ENCODE measurements at places on chromosomes 13 and 19. TPM values are rescaled to one million over a fixed set of nuclear protein-coding genes. Genes with fewer than 3 reads are reported as not detected.

The CHMP2A gene
- 171 TPM for total RNA-seq

The NPHS1 gene
- not detected for total RNA-seq

The SCGB2B2 gene
- not detected for total RNA-seq

DNA sequence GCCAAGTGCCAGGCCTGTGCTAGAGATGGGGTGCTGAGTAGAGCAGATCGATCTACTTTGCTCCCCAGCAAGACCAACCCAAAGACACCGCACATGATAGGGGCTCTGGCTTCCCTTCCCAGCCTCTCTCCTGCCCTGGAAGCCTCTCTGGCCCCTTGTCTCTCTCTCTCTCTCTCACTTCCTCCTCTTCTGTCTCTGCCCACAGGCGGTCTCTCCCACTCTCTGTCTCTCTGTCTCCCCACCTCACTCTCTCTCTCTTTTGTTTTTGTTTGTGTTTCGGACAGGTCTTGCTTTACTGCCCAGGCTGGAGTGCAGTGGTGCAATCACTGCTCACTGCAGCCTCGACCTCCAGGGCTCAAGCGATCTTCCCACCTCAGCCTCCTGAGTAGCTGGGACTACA is 1.3 kb downstream of the SELENOV start:
- DNase-seq = no peak

- DNase-seq = no peak
Observed at GRCh38 chr19:48962849-48963165, 2.3 kb upstream of the FTL start.

DNA sequence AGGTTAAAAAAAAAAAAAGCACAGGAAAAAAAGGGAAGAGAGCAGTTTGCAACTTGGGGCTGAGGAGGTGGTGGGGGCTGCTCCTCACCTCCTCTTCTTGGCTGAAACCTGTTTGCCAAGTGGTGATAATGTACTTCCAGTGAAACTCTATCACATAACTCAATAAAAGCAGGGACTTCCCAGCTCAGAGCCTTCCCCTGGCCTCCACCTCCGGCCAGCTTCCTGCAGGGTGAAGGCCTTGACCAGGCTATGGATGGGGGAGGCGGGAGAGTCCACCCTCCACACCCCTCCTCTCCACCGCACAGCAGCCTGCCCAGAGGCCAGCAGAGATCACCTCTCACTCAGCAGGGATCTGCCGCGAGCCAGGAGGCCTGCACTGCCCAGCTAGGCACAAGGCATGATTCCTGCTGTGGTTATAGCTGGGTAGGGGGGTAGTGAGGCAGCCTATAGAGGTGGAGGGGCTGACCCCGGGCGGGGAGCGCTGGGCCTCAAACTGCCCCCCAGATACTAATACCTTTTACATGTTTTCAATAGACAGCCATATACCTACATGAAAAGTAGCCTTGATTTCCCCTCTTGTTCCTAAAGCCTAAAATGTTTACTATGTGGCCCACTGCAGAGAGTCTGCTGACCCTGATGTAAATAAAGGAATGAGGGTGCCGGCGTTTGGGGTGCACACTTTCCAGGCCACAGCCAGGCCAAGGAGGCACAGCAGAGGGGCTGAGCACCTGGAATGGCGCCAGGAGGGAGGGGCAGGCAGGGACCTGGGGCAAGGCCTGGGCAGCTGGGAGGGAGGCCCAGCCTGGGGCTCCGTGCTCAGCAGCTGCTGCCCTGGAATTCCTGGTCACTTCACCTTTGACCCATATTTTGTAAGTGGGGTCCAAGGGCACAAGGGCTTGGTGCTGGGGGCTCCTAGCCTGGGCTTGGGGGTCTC is 10.3 kb downstream of the ZNF787 start:
- DNase-seq = no peak
